ENCODE measurements at places on chromosomes 4 and X.

GRCh38 chrX:139815771-139816170 is 107.8 kb upstream of the MCF2 start:
- DNase-seq = no peak

DNA sequence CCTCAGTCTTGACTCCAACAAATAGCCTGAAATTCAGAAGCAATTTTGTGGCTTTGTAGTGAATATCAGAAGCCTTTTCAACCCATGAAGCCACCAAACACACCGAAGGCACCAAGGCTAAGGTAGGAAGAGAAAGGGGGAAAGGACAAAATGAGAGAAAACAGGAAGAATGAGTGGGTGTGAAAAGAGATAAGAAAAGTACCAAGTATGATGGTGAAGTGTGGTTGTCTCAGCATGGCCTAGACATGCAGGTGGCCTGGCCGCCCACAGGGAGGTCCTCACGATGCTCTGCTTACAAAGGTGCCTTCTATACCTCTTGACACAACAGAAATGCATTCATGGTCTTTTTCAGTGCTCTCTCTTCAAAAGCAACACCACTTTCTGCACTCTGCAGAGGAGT is 34.9 kb downstream of the ACSL1 start:
- DNase-seq = no peak

DNA sequence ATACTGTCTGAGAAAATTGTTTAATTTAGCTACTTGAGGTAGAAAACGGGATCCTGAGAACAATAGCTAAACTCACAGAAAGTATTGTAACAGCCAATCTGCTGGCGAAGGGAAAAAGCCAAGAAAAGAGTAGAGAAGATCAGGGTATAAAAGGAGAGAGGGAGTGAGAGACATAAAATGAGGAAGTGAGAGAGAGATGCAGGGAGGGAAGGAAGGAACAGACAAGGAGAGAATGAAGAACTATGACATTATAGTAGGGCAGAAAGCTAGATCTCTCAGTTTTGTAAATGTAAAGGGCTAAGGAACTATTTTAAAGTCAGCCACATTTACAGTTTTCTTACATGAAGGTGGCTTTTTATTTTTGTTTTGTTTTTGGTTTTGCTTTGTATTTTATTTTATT is 1.6 kb upstream of the GIMD1 start:
- no peak for DNase-seq

DNA sequence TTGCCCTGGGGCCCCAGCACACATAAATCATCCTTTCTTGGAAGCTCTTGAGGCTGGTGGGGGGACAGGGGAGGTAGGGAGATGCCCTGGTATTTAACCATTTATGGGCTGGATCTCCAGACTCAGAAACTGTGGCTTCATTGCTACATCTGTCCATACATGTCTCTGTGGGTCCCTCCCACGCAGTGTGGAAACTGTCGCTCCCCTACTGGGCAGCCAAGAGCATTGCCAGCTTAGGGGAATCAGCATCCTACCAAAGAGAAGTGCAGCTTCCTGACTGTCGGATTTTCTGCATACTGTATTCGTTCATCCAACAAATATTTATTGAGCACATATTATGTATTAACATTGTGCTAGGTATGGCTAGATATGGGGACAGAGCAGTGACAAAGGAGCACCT is 3.7 kb downstream of the GRIPAP1 start:
- DNase-seq = no peak

DNA sequence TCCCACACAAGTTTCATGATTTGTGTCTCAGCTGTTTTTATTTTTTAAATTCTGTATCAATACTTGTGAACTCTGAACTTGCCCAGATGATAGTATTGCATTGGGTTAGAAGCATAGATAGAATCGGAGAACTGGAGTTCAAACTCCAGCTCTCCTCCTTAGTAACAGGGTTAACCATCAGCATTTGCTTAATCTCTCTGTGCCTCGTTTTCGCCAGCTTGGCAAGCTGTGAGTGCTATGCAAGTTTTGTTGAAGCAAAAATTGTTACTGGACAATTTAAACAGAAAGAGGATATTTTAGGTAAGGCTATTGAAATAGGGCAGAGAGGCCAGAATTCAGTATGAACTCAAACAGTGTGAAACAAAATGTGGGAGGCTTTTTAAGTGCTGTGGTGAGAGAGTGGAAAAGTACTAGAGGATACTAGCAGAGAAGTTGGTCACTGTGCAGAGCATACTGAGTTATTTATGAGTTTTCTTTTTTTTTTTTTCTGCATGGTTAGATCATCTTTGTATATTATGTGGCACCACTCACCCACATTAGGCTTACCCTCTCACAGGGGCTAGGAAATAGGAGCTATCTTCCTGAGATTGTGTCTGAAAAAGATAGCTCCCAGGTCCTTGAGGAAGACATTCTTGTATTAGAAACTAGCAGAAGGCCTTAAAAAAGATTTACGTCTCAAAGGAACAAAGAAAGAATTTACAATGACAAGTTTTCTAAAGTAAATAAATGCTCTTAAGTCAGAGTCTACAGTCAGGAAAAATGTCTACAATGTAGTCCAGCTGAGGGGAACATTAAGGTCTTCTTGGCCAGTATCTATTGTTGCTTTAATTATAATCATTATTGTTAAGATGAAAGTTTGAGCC is 1126.6 kb downstream of the FAT4 start:
- DNase-seq = no peak

DNA sequence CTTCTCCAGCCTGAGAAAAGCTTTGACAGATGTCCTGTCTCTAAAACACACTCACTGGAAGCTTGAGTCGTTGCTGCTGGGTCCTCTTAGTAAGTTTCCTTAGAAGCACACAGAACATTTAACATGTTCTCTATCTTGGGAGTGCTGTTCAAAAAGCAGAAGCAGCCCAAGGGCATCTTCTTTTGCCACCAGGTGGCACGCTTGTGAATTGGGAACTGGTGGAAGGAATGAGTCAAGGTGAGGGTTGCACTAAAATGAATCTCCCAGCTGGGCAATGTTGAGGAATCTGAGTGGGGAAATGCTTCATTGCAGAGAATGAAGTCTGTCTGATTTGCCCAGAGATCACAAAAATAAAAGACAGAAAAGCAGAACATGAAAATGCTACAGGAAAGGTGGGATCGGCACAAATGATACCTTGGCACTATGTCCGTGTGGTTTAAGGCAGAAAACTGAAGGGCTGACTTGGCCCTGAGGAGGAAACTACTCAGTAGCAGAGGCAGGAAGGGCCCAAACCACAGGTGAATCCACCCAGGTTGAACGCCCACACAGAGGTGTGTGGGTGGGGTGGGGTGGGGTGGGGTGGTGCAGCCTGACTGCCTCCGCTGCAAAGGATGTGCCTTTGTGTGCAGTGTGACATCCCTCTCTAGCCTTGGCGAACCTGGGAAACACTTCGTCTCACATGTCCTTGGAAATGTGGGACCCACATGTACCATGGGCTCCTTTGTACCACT is 26.0 kb downstream of the KIT start:
- no peak for DNase-seq

DNA sequence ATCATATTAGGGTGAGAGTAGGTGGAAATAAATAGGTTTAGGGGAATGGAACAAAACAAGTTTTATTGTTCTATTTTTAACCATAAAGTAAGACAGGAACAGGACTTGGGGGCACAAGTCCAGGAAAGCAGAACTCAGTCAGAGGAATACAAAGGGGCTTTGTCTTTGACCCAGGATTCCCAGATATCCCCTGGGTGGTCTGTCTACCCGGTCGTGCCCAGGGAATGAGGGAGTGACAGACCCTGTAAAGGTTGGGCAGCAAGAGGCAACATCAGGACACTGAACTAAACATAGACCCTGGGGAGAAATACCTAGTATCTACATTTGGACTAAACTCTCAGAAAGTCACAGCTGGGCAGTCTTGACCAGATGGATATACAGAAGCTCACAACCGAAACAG is 50.6 kb downstream of the PTCHD1 start:
- DNase-seq = no peak

GRCh38 chr4:139754938-139755337 is 89.3 kb downstream of the MGST2 start:
- no peak for DNase-seq

GRCh38 chrX:10198254-10198653 is 41.5 kb downstream of the CLCN4 start:
- no peak for DNase-seq
